GM19239 (cell line): ENCODE measurements at places on chromosomes 5 and 9.

DNA sequence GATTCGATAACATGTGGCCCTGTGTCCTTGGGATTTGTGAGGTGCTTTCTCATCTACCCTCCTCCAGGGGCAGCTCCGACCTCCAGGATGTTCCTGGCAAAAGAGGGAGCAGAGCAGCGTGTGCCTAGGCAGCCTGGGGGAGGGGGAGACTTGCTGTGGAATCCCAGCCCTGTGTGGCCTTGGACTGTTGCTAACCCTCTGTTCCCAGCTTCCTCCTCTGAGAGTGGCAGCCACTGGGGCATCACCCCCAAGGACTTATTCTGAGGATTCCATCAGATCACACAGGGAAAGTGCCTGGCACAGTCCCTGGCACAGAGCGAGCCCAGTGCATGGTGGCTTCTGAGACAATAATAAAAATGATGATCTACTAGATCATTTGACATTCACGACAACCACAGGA, 265.1 kb upstream of the MVB12B start:
- no peak for DNase-seq

DNA sequence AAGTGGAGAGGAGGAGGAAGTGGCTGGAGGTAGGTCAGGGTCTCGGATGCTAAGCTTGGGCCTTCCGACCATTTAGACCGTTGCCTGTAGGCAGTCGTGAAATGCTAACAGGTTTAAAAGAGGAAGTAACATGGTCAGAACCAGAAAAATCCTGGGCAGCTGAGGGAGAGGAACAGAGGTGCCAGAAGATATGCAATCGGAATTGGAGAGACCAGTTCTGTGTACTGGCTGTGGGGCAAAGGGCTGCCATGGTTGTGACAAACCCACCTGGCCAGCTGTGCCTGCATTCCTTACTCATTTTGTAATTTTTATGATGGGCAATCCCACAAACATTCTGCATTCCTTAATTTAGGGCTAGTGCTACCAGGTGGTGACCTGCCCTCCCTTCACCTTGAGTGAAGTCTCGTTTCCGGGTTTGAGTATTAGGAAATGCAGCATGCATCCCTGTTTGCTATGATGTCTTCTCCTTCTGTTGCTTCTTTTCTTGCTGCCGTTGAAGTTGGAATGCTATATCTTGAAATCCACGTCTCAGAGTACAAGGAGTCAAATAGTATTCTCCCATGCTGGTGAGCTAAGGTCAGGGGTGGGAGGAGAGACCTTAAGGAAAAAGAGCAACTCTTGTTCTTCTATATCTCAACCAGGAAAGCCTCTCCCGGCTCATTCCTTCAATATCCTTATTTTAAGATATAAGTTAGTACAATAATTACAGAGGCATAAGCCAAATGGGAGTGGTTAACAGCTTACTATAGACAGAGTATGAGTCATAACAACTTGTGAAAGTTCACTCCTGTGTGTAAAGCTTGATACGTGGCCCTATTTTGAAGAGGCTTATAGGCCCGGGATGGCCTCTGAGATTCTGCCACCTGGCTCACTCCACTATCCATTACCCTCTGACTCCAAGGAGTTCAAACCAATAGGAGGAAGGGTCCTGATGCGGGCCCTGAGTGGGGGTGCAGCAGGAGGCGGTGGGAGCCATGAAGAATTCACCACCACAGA, 37.0 kb downstream of the B4GALT1 start:
- no peak for DNase-seq

DNA sequence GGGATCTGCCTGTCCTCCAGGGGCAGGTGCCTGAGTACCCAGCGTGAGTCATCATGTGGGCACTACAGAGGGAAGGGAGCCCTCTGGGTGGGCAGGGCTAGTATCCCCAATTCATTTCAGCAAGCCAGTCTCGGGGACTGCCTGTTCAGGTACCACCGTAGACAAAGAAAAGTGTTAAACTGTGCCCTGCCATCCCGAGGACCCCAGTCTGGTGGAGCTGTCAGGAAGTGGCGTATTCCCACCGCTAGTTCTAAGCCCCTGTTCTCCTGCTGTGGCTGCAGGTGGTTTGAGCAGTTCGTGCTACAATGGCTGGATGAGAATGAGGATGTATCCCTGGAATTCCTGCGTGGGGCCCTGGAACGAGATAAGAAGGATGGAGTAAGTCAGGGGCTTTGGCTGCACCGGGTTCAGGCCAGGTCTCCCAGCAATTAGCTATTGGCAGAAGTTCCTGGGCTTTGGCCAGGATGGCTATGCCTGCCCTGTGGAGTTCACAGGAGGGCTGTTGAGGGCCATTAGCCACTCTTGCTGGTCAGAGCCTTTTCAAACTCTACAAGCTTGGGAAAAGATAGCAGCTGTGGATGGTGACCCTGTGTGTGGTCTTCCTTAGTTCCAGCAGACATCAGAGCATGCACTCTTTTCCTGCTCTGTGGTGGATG, 93.2 kb upstream of the RUSC2 start:
- no peak for DNase-seq

DNA sequence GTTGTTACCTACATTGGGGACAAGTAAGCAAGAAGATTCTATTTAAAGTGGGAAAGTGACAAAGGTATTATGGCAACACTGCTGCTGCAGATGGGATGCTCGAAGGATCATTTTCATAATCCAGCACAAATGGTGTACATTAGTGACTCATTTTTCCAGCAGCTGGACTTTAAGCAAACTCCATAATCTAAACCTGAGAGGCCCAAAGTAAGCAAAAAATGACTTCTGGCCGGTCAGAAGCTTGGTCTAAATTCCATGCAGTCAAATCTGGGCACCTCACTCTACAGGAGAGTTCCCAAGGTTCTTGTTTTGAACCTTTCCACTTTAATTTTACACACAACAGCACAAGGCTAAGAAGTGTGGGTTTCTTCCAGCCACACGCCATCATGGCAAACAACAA, 43.6 kb upstream of the TRAF1 start:
- DNase-seq, result no peak

DNA sequence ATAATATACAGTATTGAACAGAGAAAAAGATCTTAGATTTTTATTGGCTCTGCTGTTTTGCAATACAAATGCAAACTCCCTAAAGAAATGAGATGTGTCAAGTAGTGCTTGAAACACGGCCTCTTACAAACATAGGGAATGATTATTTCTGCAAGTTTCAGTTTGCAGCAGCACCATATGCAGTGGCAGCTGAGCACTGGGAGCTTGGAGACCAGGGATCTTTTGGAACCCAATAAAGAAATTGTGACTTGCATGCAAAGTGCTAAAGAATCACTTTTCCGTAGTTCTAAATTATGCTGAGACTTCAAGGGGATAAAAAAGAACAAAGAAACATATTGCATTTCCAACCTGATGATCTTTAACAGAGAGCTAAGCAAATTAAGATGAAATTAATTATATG, 674.6 kb upstream of the ZNF608 start:
- DNase-seq, result no peak

- no peak for DNase-seq
These were observed 31.0 kb downstream of the TMEM252 start for GRCh38 chr9:68509689-68510088.

GRCh38 chr5:179268966-179269693, 76.1 kb downstream of the ADAMTS2 start:
- DNase-seq, result no peak

GRCh38 chr9:93332317-93332716, 119.2 kb upstream of the FAM120A start:
- no peak for DNase-seq

GRCh38 chr9:6961845-6962522, 204.2 kb downstream of the KDM4C start:
- DNase-seq, result no peak

DNA sequence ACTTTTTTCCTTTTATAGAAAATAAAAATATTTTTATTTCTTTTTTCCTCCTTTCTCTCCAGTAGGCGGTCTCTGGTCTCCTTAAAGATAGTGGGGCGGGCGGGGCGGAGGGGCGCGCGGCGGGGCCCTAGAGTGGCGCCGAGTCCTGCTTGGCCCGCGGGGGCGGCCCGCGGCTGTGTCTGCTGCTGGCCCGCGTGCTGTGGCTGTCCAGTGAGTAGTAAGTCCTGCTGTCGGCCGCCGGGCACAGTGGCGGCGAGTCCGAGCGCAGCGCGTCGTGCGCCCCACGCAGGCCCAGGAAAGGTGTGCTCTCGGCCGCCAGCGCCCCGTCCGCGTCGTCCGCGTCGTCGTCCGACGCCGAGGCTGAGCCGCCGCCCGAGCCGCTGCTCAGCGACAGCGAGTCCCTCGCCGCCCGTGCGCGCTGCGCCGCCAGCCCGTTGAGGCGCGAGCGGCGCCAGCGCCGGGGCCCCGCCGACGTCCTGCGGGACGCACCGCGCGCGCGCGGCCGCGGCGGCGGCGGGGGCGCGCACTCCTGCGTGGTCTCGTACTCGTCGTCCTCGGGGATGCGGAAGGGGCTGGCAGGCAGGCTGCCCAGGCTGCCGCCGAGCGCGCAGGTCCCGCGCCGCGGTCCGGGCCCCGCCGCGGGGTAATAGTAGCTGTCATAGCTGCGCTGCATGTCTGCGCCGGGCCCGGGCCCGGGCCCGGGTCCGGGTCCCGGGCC, 52.3 kb downstream of the PSD2 start:
- DNase-seq, result peak; percentile 83

DNA sequence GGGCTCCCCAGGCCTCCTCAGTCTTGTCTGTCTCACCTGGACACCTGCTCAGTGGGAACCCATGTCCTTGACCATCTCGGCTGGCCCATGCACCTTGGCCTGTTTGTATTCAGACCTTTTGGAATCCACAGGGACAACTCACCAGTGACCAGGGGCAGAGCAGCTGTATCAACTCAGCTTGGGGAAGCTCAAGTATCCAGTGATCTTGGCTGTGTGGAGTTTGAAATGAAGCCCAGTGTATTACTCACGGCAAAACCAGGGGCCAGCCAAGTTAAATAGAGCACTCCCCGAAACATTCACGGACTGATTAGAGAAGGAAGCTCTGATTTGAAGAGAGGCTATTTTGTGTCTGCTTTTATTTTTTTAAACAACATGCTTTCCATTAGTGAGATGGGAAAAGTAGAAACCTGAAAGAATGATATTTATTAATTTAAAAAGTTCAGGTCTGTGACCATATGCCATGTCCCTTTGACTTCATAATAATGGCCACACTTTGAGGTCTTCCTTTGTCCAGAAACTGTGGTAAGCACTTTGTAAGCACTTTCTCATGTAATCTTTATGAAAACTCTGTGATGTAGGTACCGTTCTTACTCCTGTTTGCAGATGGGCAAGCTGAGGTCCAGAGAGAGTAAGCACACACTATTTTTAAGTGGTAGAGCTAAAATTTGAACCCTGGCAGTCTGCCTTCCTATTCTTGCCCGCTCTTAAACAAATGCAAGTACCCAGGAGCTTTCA, 656.5 kb downstream of the BNC2 start:
- no peak for DNase-seq

- DNase-seq, result no peak
These were observed 1612.1 kb upstream of the WWC1 start for GRCh38 chr5:166679331-166679730.

DNA sequence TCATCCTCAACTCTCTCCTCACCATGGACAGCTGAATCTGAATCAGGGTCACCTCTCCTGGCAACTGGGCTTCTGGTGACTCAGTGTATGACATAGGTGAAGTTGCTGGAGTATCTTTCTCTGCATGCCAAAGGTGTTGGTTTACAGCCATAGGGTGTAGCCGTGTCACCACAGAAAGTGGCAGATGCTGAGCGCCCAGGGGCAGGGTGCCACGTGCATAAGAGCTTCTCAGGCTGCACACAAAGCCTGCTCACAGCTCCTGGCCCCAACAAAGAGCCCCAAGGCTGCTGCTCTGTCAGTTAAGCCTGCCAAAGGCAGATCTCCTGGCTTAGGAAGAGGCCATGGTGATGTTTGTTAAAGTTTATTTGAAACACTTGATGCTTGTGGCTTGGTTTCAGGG, 297.7 kb upstream of the WWC1 start:
- no peak for DNase-seq

DNA sequence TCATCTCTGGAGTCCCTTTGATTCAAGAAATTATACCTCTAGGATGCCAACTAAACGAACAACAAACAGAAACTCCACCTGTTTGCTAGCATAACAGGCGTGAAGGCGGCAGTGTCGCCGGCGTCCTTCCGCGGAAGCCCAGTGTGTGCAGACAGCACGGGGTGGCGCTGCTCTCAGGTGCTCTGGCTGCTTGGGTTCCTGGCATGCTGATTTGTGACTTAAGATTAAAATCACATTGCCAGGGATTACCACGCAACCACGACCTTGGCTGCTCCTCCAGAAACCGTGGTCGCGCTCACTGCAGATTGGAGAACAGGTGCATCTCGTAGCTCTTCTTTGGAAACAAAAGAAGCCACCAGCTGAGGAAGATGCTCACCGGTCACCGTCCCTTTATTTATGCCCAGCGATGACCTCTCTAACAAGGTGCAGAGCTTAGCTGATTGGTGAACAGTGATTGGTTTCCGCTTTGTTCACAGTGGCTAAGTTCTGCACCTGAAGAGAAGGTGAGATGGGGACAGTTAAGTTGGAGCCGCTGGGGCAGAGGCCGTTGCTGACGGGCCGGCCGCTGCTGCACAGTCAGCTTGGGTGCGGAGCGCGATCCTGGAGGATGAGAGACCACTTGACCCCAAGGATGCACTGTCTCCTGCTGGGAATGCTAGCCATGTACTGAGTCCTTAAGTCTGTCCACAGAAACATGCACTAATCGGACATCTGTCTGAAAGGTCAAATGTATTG, 232.3 kb downstream of the FANCC start:
- DNase-seq, result no peak

DNA sequence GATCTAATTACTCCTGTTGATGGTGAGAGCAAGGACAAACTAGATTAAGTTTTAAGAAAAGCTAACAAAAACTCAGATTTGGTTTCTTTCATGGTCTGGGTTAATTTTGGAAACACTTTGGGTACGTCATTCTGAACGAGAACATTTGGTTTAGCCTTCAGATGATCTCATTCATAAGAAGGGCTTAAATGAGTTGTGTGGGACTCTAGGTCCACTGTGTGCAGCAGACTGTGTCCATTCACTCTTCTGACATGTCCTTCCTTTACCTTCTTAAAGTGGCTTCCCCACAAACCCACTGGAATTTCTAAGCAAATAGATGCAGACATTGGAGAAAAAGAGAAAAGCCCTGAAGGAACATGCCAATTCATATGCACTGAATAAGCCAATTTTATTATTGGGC, 96.8 kb downstream of the FBXO4 start:
- no peak for DNase-seq

GRCh38 chr5:177087398-177088005, 787 bp downstream of the FGFR4 start:
- no peak for DNase-seq

- no peak for DNase-seq
These were observed 119.6 kb upstream of the PITX1 start for GRCh38 chr5:135153661-135154060.

DNA sequence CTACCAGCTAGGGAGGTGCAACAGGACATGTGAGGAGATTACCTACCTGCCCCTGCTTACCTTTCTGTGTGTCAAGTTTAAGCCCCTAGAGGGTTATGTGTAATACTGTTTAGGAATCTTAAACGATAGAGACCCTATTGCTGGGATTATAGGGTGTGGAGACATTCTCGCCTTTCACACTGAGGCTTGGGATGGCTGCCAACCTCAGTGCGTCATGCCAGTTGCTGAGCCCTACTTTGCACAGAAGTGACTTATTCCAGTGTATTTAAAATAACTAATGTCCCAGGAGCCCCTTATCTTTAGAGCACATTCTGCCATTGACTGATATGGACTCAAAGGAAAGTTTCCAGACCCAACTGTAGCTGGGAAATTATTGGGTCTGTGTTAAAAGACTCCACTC, 76.6 kb upstream of the XPA start:
- no peak for DNase-seq
